ENCODE measurements at places on chromosomes 2 and 18. TPM values are rescaled to one million over a fixed set of nuclear protein-coding genes. Genes with fewer than 3 reads are reported as not detected.

Gene TBC1D8
- 14.6 TPM for total RNA-seq

Gene SNRNP27
- 93.7 TPM for total RNA-seq

Gene CNTNAP5
- 22.0 TPM for total RNA-seq

Gene MRPL33
- 54.2 TPM for total RNA-seq

Gene COL3A1
- not detected for total RNA-seq

Gene TUBA3E
- total RNA-seq: not detected

Gene UGT1A1
- not detected for total RNA-seq

Gene HEATR5B
- 33.5 TPM for total RNA-seq

GRCh38 chr2:217077831-217078407, 218.1 kb upstream of the TNP1 start:
- no peak overlapping the region for H3K4me3 ChIP-seq
- H3K27ac ChIP-seq: no peak overlapping the region
- peaks cover 23% of the 10 kb centered on the region for H3K4me1 ChIP-seq

DNA sequence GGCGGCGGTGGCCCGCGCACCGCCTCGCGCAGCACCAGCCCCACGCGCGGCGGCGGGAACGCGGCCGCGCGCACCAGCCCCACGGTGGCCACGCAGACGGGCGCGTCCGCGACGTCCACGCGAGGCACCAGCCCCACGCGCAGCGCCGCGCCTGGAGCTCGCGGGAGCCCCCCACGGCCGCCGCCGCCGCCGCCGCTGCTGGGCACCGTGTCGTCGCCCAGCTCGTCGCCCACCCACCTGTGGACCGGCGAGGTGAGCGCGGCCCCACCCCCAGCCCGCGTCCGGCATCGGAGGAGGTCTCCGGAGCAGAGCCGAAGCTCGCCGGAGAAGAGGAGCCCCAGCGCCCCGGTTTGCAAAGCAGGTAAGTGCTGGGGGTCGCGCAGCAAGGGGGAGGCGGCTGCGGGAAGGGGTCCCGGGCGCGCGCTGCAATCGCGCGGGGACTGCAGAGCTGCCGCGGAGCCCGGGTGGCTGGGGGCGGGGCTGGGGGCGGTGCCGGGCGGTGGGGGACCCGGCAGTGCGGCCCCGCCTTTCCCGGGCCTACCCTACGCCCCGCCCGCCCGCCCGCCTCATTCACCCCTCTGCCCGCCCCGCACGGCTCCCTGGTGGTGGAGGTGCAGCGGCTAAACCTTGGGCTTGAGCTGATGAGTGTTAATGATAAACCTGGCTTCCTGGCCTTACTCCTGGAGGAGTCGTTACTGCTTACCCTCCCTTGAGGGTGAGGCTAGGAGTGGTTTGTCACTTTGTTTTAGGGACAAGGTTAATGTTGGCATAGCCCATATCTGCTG, 851 bp downstream of the FAM117B start:
- H3K27me3 ChIP-seq: peaks cover 9% of the 10 kb centered on the region
- peaks cover 5% of the 10 kb centered on the region for H3K4me1 ChIP-seq
- peak overlapping the region; percentile 92 for H3K4me3 ChIP-seq
- H3K27ac ChIP-seq: peak overlapping the region; percentile 79

DNA sequence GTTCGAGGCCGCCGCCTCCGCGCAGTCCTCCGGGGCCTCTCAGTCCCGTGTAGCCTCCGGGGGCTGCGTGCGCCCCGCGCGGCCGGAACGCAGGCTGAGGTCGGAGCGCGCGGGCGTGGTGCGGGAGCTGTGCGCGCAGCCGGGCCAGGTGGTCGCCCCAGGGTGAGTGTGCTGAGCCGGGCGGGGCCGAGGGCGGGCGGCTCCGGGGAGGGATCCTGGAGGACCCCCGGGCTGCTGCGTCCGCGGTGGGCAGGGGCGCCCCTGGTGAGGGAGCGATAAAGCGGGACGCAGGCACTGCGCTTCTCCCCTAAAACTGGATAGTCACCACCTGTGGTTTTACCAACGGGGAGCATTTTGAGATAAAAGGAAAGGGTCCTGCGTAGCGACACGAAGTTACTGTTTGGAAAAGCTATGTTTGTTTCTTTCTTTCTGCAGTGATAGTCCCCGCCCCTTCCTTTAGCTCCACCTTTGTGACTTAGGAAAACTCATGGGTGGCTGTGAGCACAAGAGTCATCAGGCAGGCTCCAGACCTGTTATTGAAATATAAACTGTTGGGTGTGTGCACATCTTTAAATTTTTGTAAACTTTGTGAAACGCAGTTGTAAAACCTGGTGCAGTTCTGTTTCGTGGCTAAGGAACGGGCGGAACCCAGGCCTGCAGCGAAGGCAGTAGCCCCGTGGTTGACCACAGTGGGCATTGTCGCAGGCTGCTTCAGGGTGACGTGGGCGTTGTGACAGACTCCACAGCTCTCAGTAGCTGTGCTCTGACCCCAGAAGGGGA, 687 bp downstream of the CTDP1 start:
- H3K4me1 ChIP-seq: peaks cover 10% of the 10 kb centered on the region
- H3K4me3 ChIP-seq: peak overlapping the region; percentile 90
- peaks cover 3% of the 10 kb centered on the region for H3K27me3 ChIP-seq
- H3K36me3 ChIP-seq: peaks cover 5% of the 10 kb centered on the region
- DNase-seq: peak; percentile 59

- H3K27me3 ChIP-seq: no peaks in the 10 kb centered on the region
- H3K27ac ChIP-seq: no peak overlapping the region
- H3K4me3 ChIP-seq: no peak overlapping the region
- no peaks in the 10 kb centered on the region for H3K4me1 ChIP-seq
Observed at GRCh38 chr18:22045221-22045918, 124.0 kb upstream of the GATA6 start.

DNA sequence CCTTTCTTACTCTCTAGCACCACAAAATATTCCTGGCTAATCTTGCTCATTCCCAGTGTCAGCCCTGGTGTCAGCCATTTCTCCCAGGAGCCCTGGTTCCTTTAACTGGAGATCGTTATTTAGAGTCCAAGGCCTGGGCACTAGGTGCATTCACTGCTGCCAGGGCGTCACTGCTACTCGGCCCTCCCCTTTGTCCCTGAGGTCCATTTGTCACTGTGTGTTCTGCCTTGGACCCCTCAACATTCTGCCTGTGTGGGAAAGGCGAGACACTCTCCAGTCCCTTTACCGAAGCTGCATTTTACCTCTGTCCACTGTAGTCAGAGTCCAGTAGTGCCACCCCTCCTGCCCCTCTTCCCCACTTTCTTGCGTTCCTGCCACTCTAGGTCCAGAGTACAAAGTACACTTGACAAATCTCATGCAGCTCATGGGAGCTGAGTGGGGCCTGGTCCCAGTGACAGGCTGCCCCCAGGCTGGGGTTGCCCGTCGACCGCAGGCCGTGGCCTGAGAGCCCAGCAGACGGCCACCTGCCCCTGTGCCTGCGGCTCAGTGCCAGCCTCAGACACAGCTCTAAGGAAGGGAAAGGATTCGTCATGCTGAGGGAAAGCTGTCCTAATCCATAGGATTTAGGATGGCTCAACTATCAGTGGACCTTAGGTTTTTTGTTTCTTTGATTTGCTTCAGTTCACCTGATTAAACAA, 52.1 kb downstream of the COPS8 start:
- DNase-seq: no peak
- H3K4me1 ChIP-seq: no peaks in the 10 kb centered on the region
- H3K36me3 ChIP-seq: no peaks in the 10 kb centered on the region
- H3K4me3 ChIP-seq: no peak overlapping the region
- no peaks in the 10 kb centered on the region for H3K27me3 ChIP-seq

- no peak overlapping the region for H3K4me3 ChIP-seq
- no peaks in the 10 kb centered on the region for H3K36me3 ChIP-seq
- H3K4me1 ChIP-seq: peaks cover 25% of the 10 kb centered on the region
- H3K27me3 ChIP-seq: no peaks in the 10 kb centered on the region
Observed at GRCh38 chr2:23456396-23456795, 71.4 kb downstream of the KLHL29 start.

GRCh38 chr2:106180602-106181001, 13.5 kb downstream of the UXS1 start:
- peaks cover 3% of the 10 kb centered on the region for H3K36me3 ChIP-seq
- H3K4me3 ChIP-seq: no peak overlapping the region
- no peak for DNase-seq
- H3K27ac ChIP-seq: no peak overlapping the region
- H3K4me1 ChIP-seq: peaks cover 15% of the 10 kb centered on the region

GRCh38 chr2:199907008-199907714, 3.9 kb upstream of the C2orf69 start:
- no peak overlapping the region for H3K27ac ChIP-seq
- no peak overlapping the region for H3K4me3 ChIP-seq
- peaks cover 3% of the 10 kb centered on the region for H3K4me1 ChIP-seq
- no peak for DNase-seq
- peaks cover 3% of the 10 kb centered on the region for H3K27me3 ChIP-seq
- no peaks in the 10 kb centered on the region for H3K36me3 ChIP-seq

DNA sequence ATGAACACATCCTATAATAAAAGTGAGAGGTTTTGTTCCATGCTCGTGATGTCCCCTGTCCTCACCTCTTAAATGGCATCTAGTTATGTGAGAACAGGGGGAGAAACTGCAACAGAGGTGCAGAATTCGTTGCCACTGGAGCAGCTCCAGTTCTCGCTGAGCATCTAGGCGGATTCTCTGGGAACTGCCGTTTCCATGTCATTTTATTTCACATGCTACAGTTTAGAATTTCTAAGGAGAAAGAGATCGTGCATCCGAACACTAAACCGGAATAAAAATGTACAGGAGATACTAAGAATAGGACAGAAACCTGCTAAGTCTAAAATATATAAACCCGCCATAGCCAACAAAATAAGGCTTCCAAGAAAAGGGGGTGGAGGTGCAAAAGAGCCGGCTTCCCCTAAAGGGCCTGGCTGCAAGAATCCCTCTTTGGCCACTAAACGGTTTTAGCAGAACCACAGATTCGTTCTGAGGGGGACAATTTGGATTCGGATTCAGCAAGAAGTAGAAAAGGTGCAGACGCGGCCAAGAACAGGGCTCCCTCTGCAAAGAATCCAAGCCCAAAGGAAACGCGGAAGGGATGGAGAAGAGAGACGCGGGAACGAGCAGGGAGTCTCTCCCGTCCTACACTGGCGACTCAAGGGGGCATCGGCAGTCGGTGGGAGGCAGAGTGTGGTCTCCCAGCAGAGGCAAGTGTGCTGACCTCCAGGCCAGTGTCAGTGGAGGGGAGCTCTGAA, 1.3 kb downstream of the TMEM163 start:
- H3K36me3 ChIP-seq: peaks cover 3% of the 10 kb centered on the region
- DNase-seq: peak; percentile 39
- H3K4me1 ChIP-seq: peaks cover 42% of the 10 kb centered on the region
- H3K4me3 ChIP-seq: peak overlapping the region; percentile 81

GRCh38 chr2:9708683-9709538, 78.1 kb upstream of the YWHAQ start:
- peaks cover 14% of the 10 kb centered on the region for H3K4me1 ChIP-seq
- peak overlapping the region; percentile 50 for H3K27ac ChIP-seq
- no peak overlapping the region for H3K4me3 ChIP-seq
- H3K27me3 ChIP-seq: peaks cover 4% of the 10 kb centered on the region

DNA sequence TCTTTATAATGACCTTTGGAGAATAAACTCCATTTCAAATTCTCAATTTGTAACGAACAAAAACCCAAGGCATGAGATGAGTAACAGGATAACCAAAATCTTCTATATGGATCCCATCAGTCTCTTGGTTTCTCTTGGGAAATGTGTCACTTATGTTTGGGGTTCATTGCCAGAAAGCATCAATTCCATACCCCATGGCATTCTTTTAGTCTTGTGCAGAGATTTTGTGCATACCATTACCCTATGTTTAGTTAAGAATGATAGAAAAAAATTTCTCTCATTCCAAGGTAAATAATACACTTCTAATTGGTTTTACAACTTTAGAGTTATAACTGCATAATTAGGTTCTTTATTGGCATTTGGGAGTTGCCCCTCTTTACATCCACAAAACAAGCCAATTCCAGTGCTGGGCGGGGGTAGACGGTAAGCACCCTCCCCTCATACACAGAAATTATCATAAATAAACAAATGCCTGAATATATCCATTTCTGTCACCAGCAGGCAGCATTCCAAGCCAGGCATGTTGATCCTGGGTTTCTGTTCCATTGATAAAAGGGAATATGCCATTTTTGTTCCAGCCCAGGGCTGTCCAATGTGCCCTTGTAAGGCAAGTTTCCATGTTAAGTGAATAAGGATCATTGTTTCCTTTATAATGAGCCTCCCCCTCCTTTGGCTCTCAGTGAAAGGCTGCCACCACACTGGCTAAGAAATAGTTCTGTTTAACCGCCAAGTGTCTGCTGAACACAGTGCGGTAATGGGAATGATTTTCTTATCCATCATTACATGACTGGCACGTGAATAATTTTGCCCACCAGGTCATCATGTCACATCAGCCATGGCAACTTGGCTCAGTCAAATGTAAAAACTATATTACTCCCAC, 680.1 kb upstream of the ZEB2 start:
- DNase-seq: no peak
- no peak overlapping the region for H3K27ac ChIP-seq
- H3K4me1 ChIP-seq: peaks cover 12% of the 10 kb centered on the region
- no peaks in the 10 kb centered on the region for H3K27me3 ChIP-seq
- no peaks in the 10 kb centered on the region for H3K36me3 ChIP-seq

- H3K4me3 ChIP-seq: peak overlapping the region; percentile 27
- peaks cover 78% of the 10 kb centered on the region for H3K4me1 ChIP-seq
- H3K27me3 ChIP-seq: peaks cover 4% of the 10 kb centered on the region
- no peak for DNase-seq
Observed at GRCh38 chr2:207224791-207225482, 59.2 kb upstream of the KLF7 start.

GRCh38 chr2:111667542-111668273, 216.3 kb downstream of the ANAPC1 start:
- H3K27me3 ChIP-seq: no peaks in the 10 kb centered on the region
- no peak overlapping the region for H3K4me3 ChIP-seq
- peaks cover 11% of the 10 kb centered on the region for H3K4me1 ChIP-seq
- H3K27ac ChIP-seq: no peak overlapping the region

GRCh38 chr2:169765523-169765922, 31.9 kb downstream of the KLHL23 start:
- H3K27me3 ChIP-seq: no peaks in the 10 kb centered on the region
- H3K36me3 ChIP-seq: peaks cover 1% of the 10 kb centered on the region
- no peaks in the 10 kb centered on the region for H3K4me1 ChIP-seq
- DNase-seq: no peak

- no peaks in the 10 kb centered on the region for H3K27me3 ChIP-seq
- H3K27ac ChIP-seq: no peak overlapping the region
- H3K4me3 ChIP-seq: no peak overlapping the region
- DNase-seq: no peak
- no peaks in the 10 kb centered on the region for H3K36me3 ChIP-seq
Observed at GRCh38 chr18:29083545-29083944, 906.6 kb upstream of the CDH2 start.

DNA sequence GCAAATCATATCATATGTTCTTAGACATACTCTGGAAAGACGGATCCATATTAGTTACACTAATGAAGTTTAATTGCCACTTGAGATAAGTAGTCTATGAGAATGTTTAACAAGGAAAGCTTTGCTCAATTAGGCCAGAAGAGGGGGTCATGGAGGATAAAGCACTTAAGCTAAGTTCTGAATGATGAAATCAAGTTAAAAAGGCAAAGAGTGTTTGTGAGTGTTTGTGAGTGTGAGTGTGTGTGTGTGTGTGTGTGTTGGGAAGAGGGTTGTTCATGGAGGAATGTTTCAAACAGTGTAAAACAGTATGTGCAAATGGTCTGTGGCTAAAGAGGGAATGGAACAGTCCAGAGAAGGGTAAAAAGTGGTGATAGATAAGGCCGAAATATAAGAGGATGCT, 360.9 kb downstream of the ERBB4 start:
- no peak overlapping the region for H3K4me3 ChIP-seq
- H3K36me3 ChIP-seq: no peaks in the 10 kb centered on the region
- H3K27ac ChIP-seq: no peak overlapping the region

Data from glutamatergic neuron (in vitro differentiated cells).